ENCODE measurements at places on chromosomes 7 and 10. TPM values are rescaled to one million over a fixed set of nuclear protein-coding genes. Genes with fewer than 3 reads are reported as not detected.

The KCNIP2 gene
- not detected for total RNA-seq

The PROSER2 gene
- 1.4 TPM for total RNA-seq

The OR9A4 gene
- total RNA-seq, result not detected

The INA gene
- total RNA-seq, result not detected

The KLHDC10 gene
- total RNA-seq, result 18.2 TPM

Data from GM23248 (cell line).